ENCODE measurements at places on chromosomes 5 and 9. TPM values are rescaled to one million over a fixed set of nuclear protein-coding genes. Genes with fewer than 3 reads are reported as not detected.
A peak's percentile ranks its signal among the peaks of the same experiment; 100 is the strongest.

GRCh38 chr9:91433180-91433579, 9.5 kb upstream of the NFIL3 start:
- DNase-seq = no peak

DNA sequence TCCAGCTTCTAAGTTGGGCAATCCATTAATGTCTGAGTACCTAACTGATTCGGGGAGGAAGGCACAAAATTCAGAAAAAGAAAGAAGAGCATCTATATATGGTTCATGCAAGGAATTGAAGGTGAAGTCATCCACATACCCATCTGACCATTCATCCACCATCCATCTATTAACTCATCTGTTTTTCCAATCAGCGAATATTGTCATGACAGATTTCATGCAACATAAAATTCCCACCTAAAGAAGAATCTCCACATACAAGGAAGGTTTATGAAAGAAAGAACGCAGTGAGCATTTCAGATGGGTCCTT, 164.7 kb downstream of the GRIA1 start:
- DNase-seq = no peak

The EIF4E1B gene
- not detected for total RNA-seq

The CDKN2A gene
- total RNA-seq = 3.8 TPM

DNA sequence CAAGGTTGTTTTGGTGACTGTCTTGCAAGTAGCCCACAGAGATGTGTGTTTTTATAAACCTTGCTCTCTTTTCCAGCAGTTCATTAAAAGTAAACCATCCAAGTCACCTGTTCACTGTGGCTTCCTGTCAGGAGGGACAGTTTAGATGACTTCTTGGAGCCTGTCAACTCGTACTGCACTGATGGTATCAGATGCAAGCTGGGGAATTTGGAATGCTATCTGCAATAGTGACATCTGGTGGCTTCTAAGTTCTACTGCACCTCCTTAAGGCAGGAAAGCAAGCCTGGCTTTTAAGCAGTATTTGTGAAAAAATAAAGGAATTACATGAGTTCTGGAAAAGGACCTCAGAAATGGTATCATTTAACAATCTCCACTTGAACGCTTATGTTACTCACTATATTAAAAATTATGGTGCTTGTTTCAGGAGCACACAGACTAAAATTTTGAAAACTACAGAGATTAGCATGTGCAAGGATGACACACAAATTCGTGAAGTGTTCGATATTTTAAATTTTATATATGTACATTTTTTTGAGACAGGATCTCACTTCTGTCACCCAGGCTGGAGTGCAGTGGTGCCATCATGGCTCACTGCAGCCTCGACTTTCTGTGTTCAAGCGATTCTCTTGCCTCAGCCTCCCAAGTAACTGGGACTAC, 164.0 kb downstream of the TTC39B start:
- no peak for DNase-seq

- DNase-seq = no peak
Observed at GRCh38 chr5:173188280-173188679, 43.9 kb downstream of the BNIP1 start.

The NR2F1-AS1 gene
- total RNA-seq = not detected

The IRX4 gene
- not detected for total RNA-seq

DNA sequence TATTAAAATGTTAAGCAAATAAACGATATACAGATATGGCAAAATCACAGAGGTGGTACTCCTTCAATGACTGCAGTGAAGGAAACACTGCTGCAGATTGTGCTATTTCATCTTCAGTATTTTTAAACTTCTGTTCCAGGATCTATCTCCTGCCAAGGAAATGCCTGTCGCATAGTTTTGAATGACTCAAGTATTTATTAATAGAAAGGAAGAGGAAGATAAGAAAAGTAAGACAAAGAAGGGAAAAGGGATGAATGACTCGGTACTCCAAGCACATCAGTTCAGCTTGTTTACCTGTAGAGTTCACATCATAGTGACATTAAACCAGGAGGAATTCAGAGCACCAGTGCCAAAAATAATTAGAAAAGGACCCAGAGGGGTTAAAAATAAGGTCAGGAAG, 5.1 kb upstream of the GPX8 start:
- no peak for DNase-seq

DNA sequence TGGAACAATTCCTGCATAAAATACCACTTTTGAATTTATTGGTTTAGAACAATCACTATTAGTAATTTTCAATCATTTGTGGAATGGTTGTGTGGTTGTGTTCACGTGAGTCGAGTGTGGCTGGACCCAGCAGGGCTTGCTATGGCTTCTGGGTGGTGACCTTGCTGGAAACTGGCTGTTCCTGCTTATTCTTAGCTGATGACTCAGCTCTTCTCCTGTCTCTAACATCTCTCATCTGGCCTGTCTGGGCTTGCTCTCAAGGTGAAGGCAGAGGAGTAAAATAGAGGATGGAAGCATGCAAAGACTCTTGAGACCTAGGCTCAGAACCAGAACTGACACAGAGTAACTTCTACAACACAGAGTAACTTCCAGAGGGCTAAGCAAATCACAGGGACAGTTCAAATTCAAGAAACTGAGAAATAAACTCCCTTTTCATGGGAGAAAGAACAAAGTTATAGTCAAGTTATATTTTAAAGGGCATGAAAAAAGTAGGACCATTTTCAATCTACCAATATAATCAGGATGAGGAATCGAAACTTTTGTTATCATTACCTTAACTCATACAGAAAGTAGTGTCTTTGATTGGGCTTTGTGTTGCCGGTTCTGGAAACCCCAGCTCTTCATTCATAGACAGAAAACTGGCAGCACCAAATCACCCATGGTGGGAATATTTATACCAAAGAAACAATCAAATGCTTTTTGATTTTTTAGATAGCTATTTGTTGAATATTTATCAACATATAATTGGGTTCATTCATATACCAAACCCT, 665.1 kb downstream of the CDH18 start:
- no peak for DNase-seq

- no peak for DNase-seq
Observed at GRCh38 chr5:136924490-136924889, 559.1 kb upstream of the TRPC7 start.

DNA sequence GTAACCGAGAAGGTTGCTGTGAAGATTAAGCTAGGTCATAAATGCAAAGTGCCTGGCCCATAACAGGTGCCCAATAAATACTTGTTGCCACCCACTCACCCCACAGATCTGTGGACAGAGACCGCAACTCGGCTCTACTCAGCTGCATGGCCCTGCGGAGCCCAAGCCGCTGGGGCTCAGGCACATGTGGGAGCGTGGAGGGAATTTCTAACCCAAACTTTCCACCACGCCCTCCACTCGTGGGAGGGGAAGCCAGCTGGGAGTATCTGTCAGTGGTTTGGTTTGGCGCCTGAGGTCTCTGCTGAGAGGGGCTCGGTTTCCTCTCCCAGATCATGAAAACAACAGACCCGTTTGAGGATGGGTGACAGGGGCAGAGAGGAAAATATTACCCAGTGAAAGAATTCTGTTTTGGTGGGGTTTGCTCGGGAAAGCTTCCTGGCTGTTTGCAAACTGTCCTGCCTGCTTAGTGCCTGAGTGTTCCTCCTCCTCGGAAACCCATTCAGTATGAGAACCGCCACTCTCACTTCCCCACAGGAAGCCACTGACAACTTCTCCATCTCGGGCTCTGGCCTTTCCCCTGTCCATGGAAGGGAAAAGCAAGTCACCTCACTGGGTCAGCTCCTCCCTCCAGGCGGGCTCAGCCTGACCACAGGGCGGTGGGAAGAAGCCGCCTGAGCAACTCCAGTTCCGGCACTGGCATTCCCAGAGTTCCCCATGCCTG, 60.1 kb downstream of the RGS3 start:
- peak; percentile 80 for DNase-seq

- DNase-seq = no peak
Observed at GRCh38 chr9:7125231-7125630, 367.5 kb downstream of the KDM4C start.

- DNase-seq = no peak
Observed at GRCh38 chr5:63310644-63311043, 651.6 kb downstream of the HTR1A start.

DNA sequence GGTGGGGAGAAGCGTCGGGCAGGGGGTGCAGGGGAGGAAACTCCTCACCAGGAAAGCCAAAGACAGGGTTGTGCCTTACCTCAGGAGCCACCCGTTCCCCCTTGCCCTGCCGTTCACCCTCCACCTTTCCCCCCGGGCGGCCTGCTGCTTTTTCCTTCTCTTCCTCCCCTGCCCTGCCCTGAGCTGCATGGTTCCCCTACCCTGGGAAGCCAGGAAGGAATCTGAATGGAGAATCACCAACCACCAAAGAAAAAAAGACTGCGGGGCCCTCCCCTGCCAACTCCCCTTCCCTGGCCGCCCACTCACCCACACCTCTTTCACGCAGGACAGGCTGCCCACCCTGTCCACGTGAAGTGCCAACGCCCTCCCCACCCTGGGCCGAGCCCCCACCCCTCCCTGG, 820 bp upstream of the NFX1 start:
- DNase-seq = peak; percentile 21

- DNase-seq = no peak
Observed at GRCh38 chr9:108259917-108260675, 595.7 kb downstream of the ACTL7B start.

Measured in natural killer cell (primary cell).